Stimulated activated CD8-positive, alpha-beta memory T cell treated with anti-CD3 and anti-CD28 coated beads, Interleukin-2, amount 100 ng/mL, for 1 hour (primary cell): ENCODE measurements at places on chromosomes 4 and X.

DNA sequence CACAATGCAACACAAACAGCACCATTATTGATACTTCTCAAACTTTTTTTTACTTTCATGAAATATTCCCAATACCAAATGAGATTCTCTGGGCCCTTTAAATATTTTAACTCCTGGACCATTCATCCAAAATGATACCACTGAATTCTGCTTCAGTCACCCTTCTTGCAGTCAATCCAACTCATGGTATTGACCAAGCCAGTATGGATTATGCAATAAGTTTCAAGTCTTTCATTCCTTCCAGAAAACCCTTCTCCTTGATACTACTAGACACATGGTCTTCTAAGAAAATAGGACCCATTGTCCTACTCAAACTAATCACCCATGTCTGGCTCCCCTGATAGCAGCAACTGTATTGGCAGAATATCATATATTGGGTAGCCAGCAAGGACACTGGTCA is 23.0 kb downstream of the ZNF721 start:
- no peak for DNase-seq

GRCh38 chr4:121053601-121054143 is 18.7 kb downstream of the NDNF start:
- no peak for DNase-seq

DNA sequence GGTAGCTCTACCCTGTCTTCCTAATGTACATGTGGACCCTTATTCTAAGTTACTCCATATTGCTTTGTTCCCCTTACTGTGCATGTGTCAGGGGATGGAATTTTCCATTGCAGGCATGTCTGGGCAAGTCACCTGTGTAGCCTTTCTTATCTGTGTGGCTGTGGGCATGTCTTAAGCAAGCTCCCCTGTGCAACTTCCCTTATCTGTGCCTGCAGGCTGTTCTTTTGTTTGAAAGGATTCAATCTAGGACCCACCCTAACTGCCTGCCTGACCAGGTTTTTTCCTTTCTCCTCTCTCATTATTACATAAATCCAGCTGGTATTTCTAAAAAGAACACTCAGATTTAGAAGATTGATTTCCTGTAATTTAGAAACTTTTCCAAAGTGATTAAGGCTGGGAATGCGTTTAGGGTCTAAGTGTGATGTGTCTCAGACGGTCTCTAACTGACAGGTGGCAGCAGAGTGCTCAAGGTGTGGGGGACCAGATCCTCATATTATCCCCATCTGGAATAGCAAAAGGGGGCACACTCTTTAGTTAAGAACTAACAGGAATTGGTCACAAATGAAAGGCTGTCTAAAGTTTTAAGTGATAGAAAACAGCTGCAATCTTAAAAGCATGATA is 198.9 kb upstream of the PPP1R2C start:
- no peak for DNase-seq

DNA sequence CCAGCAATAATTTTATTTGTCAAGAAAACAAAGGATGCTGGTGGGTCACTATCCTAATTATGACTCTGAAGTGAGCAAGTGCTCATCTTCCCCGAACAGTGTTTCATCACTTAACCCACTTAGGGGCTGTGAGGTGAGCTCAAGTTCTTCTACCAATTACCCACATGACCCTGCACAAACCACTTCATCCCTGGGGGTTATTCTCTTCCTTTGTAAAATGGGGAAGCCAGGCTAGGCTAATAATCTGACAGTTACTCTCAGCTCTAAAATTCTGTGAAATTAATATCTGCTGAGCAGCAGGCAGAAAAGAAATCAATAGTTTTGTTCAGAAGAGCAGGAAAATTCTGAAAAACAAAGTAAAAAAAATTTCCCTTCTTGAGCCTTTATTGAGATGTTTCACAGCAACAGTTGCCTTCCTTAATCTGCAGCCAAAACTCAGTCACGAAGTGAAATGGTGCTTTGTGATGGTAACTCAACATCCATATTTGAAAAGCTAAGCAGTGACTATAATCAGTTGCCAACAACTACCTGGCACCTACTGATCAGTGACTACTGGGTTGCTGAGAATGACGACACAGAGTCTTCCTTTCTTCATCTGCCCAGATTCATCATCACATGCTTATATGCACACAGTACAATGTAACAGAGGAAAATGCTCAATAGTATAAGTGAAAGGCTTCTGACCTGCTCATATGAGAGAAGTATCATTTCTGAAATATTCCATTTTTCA is 24.1 kb downstream of the ATP8A1 start:
- no peak for DNase-seq

DNA sequence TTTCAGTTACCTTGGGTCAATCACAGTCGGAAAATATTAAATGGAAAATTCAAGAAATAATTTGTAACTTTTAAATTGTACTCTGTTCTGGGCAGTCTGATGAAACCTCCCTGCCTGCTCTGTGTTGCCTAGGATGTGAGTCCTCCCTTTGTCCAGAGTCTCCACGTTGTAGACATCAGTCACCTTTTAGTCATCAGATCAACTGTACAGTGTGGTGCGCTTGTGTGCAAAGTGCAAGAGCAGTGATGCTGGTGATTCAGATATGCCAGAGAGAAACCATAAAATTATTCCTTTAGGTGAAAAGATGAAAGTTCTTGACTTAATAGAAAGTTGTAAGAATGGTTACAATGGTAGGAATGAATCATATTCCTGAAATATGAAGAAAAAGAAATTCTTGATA is 1.4 kb downstream of the SPATA4 start:
- no peak for DNase-seq

- DNase-seq, result no peak
Measured at GRCh38 chr4:20675786-20676185, 24.5 kb upstream of the PACRGL start.
